Uterus (tissue), 4 donors: ENCODE measurements at places on chromosomes 1 and 21.
A peak's percentile ranks its signal among the peaks of the same experiment; 100 is the strongest.

- DNase-seq = peak; percentile 31
Measured at GRCh38 chr1:182054698-182055326, 6.7 kb downstream of the ZNF648 start.

GRCh38 chr21:44940116-44940631, 345 bp downstream of the SLX9 start:
- no peak for DNase-seq

GRCh38 chr21:25513810-25514209, 93.5 kb downstream of the MRPL39 start:
- no peak for DNase-seq

DNA sequence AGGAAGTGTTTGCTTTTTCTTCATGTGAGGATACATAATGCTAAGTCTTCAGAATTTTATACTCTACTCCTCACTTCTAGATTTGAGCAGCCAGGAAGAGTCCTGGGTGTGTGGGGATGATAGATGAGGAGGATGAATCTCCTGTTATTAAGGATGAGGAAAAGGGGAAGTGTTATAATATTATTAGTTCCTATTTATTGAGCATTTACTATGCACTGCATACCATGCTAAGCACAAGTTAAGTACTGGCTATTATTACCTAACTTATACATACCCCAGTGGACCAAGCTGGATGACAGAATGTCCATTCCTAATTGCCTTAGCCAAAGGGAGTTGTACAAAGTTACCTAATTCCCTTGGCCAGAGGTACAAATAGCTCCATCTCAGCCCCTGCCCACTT, 19.8 kb downstream of the CACHD1 start:
- no peak for DNase-seq

DNA sequence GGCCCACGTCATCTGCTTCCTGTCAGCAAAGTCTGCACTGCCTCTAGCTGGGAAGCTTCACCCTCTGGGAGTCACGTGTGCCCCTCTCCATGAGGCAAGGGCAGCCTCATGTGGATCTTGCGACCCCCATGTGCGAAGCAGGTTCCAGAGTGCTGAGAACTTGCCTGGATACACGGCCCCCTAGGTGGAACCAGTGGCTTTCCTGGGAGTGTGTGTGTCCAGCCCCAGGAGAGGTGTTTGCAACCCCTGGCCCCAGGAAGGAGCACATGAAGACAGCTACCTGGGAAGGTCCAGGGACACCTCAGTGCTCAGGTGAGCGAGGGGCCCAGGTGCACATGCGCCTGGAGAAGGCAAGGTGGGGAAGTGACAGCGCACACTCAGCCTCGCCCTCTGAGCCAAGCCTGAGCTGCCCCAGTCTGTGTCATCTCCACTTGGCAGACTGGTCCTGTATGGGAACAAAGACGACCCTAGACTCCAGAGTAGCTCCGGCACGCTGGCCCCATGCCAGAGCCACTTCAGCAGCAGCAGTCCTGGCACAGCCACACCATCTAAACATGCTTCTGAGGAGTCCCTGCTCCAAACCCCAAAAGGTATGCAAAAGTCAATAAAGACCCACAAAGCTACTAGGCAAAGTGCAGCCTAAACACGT, 8.9 kb downstream of the LSS start:
- no peak for DNase-seq

DNA sequence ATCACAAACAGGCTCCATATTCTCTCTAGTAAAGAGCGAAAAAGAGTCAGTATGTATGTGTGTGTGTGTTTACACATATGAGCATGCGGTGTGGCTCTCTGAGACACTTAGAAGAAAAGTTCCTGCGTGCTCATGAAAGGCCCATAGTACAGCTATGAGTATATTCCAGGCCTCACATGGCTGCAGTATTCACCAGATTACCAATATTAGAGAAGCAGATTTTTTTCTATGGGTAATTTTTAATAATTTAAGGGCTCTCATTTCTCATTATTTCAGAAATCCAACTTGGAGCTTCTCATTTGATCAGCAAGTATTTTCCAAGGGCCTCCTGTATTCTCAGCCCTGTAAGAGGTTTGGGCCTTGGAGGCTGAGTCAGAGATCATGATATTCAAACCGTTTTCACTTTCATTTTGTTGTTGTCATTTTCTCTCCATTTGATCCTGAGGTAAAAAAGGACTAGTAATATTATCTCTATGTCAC, 232.9 kb upstream of the SGIP1 start:
- DNase-seq = no peak

DNA sequence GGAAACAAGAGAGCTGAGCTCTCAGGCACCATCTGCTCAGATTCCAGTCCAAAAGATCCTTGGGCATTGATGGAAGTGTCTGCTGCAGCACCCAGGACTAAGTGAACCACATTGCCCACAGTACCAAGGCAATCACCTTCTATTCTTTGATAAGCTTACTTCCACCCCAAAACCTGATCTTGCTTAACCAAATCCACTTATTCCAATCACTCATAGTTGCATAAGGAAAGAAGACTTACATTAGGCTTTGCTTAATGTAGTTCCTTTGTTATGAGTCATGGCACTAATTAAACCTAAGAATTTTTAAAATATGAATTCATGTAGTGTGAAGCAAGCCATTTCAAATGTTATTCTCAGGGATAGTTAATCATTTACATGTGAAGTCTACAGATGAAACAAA, 84.5 kb downstream of the UCHL5 start:
- DNase-seq = no peak

GRCh38 chr21:44706026-44706705, 5.2 kb downstream of the TSPEAR start:
- DNase-seq = peak; percentile 5

- no peak for DNase-seq
Measured at GRCh38 chr1:221777431-221778072, 35.7 kb upstream of the DUSP10 start.

GRCh38 chr1:6184083-6184783, 4.1 kb upstream of the CHD5 start:
- DNase-seq = no peak

DNA sequence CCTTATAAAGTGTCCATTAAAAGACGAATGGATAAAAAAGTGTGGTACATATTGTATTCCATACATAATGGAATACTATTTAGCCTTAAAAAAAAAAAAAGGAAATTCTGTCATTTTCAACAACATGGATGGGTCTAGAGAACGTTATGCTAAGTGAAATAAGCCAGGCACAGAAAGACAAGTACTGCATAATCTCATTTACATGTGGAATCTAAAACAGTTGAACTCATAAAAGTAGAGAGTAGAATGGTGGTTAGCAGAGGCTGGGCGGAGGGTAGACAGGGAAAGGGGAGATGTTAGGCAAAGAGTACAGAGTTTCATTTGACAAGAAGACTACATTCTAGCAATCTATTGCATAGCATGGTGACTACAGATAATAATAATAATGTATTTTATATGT, 2.6 kb downstream of the CTSS start:
- no peak for DNase-seq

DNA sequence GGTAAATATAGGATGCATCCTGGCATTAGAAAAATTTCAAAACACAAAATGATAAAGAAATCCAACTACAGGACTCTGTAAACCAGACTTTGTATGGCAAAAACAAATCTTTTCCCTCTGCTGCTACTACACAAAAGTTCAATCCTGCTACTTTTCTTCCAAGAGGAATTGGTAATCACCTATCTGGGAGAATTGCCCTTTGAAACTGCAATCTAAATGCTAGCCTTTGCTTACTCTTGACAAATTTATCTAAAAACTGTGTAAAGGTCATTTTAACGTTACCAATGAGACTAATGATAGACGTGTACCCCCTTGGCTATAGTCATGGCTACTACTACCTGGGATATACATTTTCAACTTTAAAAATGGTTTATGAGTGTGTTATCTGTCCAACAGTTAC, 837.9 kb upstream of the CXADR start:
- DNase-seq = no peak

GRCh38 chr1:166272155-166272554, 105.4 kb upstream of the FAM78B start:
- no peak for DNase-seq

GRCh38 chr1:222257027-222257426, 290.9 kb downstream of the HHIPL2 start:
- DNase-seq = no peak

GRCh38 chr1:25902462-25902861, 3.8 kb downstream of the STMN1 start:
- no peak for DNase-seq

DNA sequence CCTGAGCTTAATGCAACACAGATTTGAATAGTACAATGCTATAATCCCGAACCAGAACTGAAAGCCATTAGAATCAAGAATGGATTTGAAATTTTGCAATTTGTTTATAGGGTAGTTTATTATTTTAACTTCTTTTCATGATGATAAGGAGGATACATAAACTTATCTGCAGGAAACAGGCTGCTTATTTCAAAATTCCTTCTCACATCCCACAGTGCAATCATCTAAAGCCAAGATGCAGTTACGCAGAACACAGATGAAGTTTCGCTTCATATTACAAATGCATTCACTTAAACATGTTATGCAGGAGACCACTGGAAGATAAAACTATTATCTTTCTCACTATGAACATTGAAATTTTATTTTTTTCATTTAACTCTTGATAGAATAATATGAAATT, 1019.6 kb downstream of the PLA2G4A start:
- DNase-seq = no peak
